Activated CD4-positive, alpha-beta T cell treated with anti-CD3 and anti-CD28 coated beads, Interleukin-2, amount 50 U/mL, for 24 hours (primary cell): ENCODE measurements at places on chromosomes 6 and 20.

DNA sequence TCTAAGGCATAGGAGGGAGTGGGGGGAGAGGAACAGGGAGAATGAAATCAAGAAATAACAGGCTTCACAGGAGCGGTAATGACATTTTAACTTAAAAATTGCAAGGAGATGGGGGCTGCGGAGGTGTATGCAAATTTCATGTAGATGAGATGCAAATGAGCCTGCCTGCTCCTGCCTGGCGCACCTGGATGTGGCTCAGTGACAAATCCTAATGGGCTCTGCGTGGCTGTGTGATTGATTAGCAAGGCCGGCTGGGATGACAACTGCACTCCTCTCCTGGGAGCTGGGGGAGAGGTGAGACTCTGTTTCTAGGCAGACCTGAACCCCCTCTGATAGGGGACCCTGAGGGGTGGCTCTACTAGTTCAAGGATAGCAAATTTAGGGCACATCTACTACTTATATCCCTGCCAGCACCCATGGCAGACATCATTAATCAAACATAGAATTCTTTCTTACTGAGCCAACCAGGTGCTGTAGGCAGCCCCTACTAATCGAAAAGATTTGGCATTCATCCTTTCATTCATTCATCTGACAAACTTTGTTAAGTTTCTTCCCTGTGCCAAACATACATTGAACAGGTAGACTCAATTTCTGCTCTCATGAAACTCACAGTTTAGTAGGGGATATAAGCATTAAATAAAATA is 38.4 kb upstream of the TGM2 start:
- DNase-seq, result no peak

DNA sequence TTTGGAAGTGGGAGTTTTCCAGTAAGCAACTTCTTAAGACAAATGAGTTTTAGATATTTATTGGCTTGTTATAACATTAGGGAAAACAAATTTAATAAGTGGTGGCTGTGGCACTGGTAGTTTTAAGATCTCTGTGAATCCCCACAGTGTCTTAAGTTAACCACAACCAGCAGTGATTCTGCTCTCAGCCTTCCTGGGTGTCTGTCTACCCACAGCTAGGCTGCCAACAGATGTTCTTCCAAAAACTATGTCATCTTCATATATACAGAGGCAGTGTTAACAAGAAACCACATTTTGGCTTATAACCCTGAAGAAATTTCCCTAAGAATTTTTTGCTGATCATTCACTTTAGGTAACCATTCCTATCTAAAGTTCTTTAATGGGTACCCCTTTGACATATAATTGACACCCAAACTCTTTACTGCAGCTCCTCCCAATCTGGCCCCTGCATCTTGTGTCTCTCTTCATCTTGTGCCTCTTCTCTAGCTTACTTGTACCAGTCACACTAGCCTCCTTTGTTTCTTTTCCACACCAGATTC is 52.7 kb downstream of the TOP1 start:
- no peak for DNase-seq

- DNase-seq, result no peak
These were observed 5.9 kb downstream of the NHSL1 start for GRCh38 chr6:138493413-138493812.

DNA sequence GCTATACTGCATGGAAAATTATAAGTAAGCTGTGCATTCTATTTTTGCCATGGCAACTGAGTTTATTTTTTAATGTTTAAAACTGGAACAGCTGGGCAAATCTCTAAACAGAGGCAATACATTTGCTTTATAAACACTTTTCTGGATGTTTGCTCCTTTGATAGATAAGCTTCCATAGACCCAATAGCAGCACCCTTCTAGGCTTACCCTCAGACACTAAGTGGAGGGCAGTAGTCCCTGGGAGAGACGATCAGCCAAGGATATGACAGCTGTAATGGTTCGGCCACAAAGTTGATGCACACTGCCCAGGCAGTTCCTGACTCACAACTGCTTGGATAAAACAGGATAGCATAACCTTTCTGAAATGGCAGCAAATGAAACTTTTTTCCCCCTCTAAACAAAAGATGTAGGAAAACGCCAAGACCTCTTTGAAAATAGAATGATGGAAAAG is 8.5 kb upstream of the MRPS10 start:
- DNase-seq, result no peak

- DNase-seq, result no peak
These were observed 77.0 kb downstream of the ADTRP start for GRCh38 chr6:11701573-11701972.
